ENCODE measurements at places on chromosomes 16 and 17. TPM values are rescaled to one million over a fixed set of nuclear protein-coding genes. Genes with fewer than 3 reads are reported as not detected.

- H3K27me3 ChIP-seq, result no peaks in the 10 kb centered on the region
- peak overlapping the region; percentile 44 for H3K27ac ChIP-seq
- no peaks in the 10 kb centered on the region for H3K36me3 ChIP-seq
- no peak overlapping the region for H3K4me3 ChIP-seq
- H3K4me1 ChIP-seq, result no peaks in the 10 kb centered on the region
These were observed 16.3 kb downstream of the LIG3 start for GRCh38 chr17:34996422-34997285.

- DNase-seq, result peak; percentile 46
- no peaks in the 10 kb centered on the region for H3K36me3 ChIP-seq
- no peak overlapping the region for H3K4me3 ChIP-seq
- H3K4me1 ChIP-seq, result peaks cover 17% of the 10 kb centered on the region
These were observed 655 bp downstream of the HIRIP3 start for GRCh38 chr16:29994600-29995323.

OR1E1 gene
- polyA plus RNA-seq, result not detected

CD300LB gene
- polyA plus RNA-seq, result 0.30 TPM

RAC3 gene
- 10.5 TPM for polyA plus RNA-seq

GHDC gene
- 30.4 TPM for polyA plus RNA-seq

DNA sequence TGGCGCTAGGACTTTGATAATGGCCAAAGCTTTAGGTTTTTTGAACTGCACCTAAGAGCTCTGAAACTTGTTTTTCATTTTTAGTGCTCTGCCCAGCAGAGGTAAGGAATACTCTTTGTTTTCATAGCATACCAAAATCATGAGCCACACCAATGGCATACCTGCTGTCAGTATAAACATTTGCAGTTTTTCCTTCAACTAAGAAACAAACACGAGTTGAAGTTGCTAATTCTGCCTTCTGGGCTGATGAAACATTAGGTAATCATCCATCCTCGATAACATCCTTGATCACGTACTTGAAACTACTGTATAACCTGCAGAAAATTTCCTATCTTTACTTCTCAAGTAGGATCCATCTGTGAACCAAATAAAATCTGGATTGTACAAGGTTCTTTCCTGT is 20.6 kb upstream of the B4GALNT2 start:
- no peak for DNase-seq
- H3K27me3 ChIP-seq, result no peaks in the 10 kb centered on the region
- peaks cover 10% of the 10 kb centered on the region for H3K4me1 ChIP-seq
- H3K27ac ChIP-seq, result no peak overlapping the region

DNA sequence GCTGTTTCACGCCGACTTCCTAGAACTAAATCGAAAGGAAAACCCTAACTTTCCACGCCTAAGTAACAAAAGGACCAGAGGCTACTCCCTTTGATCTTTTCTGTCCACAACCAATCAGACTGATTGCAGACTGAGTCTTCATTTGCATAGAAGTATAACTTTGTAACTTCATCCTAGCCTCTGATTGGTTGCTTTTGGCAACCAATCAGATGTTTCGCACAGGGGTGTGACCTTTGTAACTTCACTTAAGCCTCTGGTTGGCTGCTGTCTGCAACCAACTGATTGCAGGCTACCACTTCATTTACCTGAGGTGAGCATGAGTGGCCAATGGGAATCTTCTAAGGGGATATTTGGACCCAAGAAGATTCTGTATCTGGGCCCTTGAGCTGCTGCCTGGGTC is 17.4 kb upstream of the ICAM2 start:
- H3K4me1 ChIP-seq, result peaks cover 10% of the 10 kb centered on the region
- no peaks in the 10 kb centered on the region for H3K36me3 ChIP-seq
- no peak overlapping the region for H3K4me3 ChIP-seq
- no peak for DNase-seq
- H3K27me3 ChIP-seq, result no peaks in the 10 kb centered on the region

- no peaks in the 10 kb centered on the region for H3K36me3 ChIP-seq
- DNase-seq, result no peak
- no peak overlapping the region for H3K4me3 ChIP-seq
These were observed 169.4 kb downstream of the SNX29 start for GRCh38 chr16:12145918-12146317.

DNA sequence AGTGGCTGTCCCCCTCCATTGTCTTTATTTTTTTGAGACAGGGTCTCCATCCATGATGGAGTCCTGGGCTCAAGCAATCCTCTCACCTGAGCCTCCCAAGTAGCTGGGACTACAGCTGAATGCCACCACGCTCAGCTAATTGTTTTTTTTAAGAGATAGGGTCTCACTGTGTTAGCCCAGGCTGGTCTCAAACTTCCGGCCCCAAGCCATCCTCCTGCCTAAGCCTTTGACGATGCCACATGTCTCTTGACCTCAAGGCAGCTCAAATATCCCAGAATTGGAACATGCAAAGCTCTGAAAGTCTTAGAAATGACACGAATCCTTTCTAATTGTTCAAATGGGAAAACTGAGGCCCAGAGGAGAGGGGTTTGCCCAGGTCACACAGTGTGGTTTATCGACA is 75.4 kb upstream of the ZNF423 start:
- no peak for DNase-seq
- H3K4me3 ChIP-seq, result no peak overlapping the region
- H3K27me3 ChIP-seq, result no peaks in the 10 kb centered on the region
- no peaks in the 10 kb centered on the region for H3K4me1 ChIP-seq
- no peak overlapping the region for H3K27ac ChIP-seq

SLC22A31 gene
- polyA plus RNA-seq, result 0.72 TPM

HOXB1 gene
- polyA plus RNA-seq, result not detected

DNA sequence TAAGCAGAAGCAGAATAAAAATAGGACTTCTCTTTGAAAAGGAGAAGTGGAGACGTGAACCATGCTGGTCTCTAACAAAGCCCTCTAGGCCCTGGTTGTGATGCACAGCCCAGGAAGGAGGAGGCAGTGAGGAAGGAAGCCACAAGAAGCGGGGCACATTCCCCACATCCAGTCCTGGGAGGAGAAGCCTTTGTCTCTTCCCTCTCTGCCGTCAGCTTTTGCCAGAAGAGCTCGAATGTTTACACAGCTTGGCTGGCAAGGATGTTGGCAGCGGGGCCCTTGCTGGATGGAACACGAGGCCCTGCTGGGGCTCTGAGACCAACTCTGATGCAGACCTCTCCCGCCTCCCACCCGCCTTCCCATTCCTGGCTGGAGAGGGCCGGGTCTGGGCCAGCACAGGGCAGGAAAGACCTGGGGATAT is 91.3 kb downstream of the MAF start:
- no peaks in the 10 kb centered on the region for H3K36me3 ChIP-seq
- H3K4me1 ChIP-seq, result peaks cover 4% of the 10 kb centered on the region
- H3K4me3 ChIP-seq, result no peak overlapping the region
- peak; percentile 34 for DNase-seq

C16orf96 gene
- not detected for polyA plus RNA-seq

GRCh38 chr16:13875614-13876284 is 44.2 kb upstream of the ERCC4 start:
- H3K4me3 ChIP-seq, result no peak overlapping the region
- H3K36me3 ChIP-seq, result no peaks in the 10 kb centered on the region
- H3K27me3 ChIP-seq, result no peaks in the 10 kb centered on the region
- no peak overlapping the region for H3K27ac ChIP-seq

GRCh38 chr17:50681263-50682200 is 26.2 kb downstream of the ANKRD40 start:
- peak overlapping the region; percentile 36 for H3K27ac ChIP-seq
- H3K4me3 ChIP-seq, result no peak overlapping the region
- peaks cover 32% of the 10 kb centered on the region for H3K4me1 ChIP-seq
- no peak for DNase-seq

GRCh38 chr17:80361495-80362220 is 53.3 kb upstream of the ENDOV start:
- H3K4me1 ChIP-seq, result no peaks in the 10 kb centered on the region
- no peak overlapping the region for H3K4me3 ChIP-seq
- H3K27ac ChIP-seq, result no peak overlapping the region
- peaks cover 97% of the 10 kb centered on the region for H3K36me3 ChIP-seq

SEZ6L2 gene
- 20.1 TPM for polyA plus RNA-seq

PPY gene
- polyA plus RNA-seq, result not detected

- H3K36me3 ChIP-seq, result peaks cover 53% of the 10 kb centered on the region
- peak; percentile 73 for DNase-seq
- no peak overlapping the region for H3K27ac ChIP-seq
- peaks cover 25% of the 10 kb centered on the region for H3K4me1 ChIP-seq
These were observed 22.0 kb downstream of the UBN1 start for GRCh38 chr16:4869147-4869805.

TACO1 gene
- polyA plus RNA-seq, result 19.1 TPM

ENPP7 gene
- polyA plus RNA-seq, result not detected

DNA sequence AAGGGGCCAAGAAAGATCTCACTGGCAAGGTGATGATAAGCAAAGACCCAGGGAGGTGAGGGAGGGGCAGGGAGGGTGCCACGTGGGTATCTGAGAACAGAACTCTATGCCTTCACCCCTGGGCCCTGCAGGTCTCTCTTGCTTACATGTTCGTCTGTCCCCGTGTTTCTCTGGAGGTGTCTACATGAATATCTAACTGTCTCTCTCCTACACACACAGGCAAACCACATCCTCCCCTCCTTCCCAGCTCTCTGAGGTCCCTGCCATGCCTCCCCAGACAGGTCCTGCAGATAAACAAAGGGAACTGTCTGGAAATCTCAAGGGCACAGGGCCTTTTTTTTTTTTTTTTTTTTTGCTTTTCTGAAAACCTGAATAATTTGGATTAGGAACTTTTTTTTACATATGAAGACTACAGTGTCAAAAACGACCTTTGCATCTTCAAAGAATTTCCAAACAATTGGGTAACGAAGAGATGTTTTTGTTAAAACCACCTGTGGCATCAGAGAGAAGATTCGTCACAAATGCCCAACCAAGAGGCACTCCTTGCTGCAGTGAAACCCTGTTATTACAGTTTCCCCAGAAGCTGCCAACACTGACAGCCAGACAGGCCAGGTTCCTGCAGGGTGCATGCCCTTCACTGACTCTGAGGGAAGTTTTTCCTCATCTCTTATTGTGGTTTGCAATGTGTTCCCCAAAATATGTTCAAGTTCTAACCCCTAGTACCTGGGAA is 17.8 kb downstream of the PLLP start:
- no peaks in the 10 kb centered on the region for H3K36me3 ChIP-seq
- H3K27ac ChIP-seq, result no peak overlapping the region
- H3K4me3 ChIP-seq, result no peak overlapping the region
- no peak for DNase-seq
- no peaks in the 10 kb centered on the region for H3K4me1 ChIP-seq

- no peak overlapping the region for H3K27ac ChIP-seq
- no peaks in the 10 kb centered on the region for H3K4me1 ChIP-seq
These were observed 234.4 kb upstream of the PMFBP1 start for GRCh38 chr16:72406390-72406789.

DNA sequence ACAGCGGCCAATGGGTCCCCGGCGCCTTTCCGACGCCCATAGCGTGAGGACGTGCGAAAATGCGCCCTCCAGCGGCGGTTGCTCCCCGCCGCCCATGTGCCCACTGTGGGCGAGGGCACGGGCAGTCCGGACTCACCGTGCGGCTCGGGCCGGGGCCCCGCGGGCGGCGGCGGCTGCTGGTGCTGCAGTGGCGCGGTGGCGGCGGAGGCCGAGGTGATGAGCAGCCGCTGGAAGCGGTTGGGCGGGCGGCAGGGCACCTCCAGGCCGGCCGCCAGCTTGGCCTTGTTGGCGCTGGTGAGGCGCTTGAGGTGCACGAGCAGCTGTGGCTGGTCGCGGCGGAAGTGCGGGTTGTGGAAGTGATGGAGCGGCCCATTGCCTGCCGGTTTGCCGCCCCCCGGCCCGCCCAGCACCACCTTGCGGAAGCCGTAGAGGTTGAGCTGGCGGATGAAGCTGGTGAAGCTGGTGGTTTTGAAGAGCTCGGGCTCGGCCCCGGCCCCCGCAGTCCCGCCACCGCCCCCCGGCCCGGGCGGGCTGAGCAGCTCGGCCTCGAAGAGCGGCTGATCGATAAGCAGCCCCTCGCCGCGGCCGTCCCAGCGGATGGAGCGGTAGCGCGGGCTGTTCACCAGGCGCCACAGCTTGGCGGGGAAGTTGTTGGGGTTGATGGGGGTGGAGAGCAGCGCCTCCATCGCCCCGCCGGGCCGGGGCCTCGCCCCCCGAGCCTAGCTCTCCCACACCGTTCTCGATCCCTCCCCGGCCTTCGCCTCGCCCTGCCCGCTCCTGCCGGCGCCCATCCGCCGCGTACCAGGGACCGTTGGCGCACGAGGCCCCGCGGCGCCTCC is at the start of gene HSF5:
Gene HSF5, minus strand, starts transcription at position 820 of the 839 bp plus-strand sequence. Its CDS starts 134 bp downstream, at position 686.
- H3K27me3 ChIP-seq, result no peaks in the 10 kb centered on the region
- H3K4me1 ChIP-seq, result no peaks in the 10 kb centered on the region
- no peak within 1 kb of the TSS for H3K27ac ChIP-seq
- H3K36me3 ChIP-seq, result peaks cover 36% of the 10 kb centered on the region

- H3K4me3 ChIP-seq, result no peak overlapping the region
- H3K27me3 ChIP-seq, result no peaks in the 10 kb centered on the region
- no peak for DNase-seq
- no peaks in the 10 kb centered on the region for H3K36me3 ChIP-seq
- no peak overlapping the region for H3K27ac ChIP-seq
These were observed 276.8 kb downstream of the STX8 start for GRCh38 chr17:9298776-9299295.
